HT1080 (cell line): ENCODE measurements at places on chromosomes 4 and X. TPM values are rescaled to one million over a fixed set of nuclear protein-coding genes. Genes with fewer than 3 reads are reported as not detected.

- DNase-seq: peak; percentile 50
Measured at GRCh38 chr4:89482251-89482650, 174.7 kb upstream of the GPRIN3 start.

DNA sequence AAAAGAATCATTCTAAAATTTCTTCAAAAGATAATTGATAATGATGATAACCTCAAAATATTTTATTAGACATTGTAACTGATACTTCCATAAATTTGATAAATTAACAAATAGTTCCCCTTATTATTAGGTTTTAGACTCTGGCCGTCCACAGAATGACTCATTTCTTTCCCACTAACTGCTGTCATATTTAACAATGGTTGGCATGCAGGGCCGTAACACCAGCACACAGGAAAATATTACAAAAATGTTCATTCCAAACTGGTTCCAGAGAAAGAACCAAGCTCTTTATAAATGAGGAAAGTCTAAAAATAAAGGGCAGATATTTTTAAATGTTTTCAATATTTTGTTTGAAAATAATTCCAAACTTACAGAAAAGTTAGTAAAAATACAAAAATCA lies 28.2 kb downstream of the WDFY3 start:
- peak; percentile 37 for DNase-seq

DNA sequence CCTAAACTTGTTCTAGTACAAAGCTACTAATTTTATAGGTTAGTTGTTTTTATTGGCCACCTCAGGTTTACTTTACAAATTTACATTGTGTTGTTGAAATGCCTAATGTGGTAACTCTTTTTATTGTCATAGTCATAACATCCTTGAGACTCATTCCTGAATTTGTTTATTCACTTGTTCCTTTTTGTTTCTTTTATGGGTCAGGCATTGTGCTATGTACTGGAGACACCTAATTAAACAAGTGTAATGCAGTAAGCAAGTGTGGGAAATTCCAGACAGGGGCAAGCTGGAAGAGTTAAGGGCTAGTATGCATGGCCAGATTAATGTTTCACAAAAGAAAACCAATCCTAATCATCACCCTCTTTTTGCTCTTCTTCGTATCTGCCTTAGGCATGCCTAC lies 30.5 kb upstream of the TTC29 start:
- no peak for DNase-seq

DNA sequence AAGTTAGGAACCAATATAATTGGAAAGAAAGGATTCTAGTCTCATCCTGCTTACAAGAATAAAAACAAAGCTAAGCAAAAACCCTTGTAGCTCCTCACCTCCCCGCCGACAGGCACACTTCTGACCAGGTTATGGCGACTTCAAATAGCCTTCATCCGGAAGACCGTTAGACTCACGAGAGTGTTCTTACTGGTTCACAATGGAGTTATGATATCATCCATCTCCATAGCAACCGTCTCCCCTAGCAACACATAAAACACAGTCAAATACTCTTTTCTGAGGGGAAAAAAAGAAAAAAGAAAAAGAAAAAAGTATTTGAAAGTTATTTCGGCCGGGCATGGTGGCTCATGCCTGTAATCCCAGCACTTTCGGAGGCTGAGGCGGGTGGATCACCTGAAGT lies at the start of gene IL13RA2:
TSS of gene IL13RA2 (minus strand) at position 162 of the 400 bp plus-strand sequence. CDS start 347 bp downstream, outside the sequence.
- no peak for DNase-seq

GRCh38 chrX:63934160-63934559 lies 149.1 kb upstream of the ARHGEF9 start:
- no peak for DNase-seq

GRCh38 chr4:2318885-2319284 lies 57.0 kb upstream of the MXD4 start:
- no peak for DNase-seq

DNA sequence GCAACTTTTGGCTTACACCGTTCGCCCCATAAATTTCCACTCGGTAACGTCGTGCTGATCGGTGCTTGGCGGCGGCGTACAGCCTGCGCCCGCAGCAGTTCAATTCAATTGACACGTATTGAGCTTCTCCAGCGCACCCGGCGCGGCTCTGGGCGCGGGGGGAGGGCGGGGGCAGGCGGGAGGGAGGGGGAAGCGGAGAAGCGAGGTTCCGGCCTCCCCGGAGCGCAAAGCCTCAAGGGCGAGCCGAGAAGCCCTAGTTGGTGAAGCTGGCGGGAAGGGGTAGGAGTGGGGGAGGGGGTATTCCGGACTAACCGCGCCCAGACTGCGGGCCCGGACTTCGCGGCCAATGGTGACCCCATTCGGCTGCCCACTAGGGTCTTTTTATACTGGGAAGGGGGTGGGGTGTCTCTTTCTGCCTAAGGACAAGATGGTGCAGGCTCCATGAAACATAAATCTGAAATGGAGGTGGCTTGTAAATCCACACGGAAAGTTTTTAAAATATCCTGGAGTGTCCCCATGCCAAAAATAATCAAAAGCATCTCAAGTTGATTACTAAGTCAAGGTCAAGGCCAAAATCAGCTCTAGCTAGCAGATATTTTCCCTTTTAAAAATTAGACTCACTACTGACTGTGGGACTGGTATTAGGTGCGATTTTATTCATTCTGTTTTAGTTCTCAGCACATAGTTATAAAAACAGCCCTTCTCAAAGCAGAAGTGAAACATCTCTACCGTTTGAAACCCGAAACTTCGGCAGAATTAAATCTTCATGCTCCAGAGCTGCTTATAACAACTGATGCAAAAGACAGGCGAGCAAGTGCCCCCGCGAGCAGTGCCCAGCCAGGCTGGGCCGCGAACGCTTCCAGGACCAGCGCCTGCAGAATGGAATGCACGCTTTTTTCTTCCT lies 1.5 kb upstream of the BCOR start:
- peak; percentile 41 for DNase-seq

GRCh38 chrX:153881281-153881680 lies 4.7 kb downstream of the L1CAM start:
- no peak for DNase-seq

DNA sequence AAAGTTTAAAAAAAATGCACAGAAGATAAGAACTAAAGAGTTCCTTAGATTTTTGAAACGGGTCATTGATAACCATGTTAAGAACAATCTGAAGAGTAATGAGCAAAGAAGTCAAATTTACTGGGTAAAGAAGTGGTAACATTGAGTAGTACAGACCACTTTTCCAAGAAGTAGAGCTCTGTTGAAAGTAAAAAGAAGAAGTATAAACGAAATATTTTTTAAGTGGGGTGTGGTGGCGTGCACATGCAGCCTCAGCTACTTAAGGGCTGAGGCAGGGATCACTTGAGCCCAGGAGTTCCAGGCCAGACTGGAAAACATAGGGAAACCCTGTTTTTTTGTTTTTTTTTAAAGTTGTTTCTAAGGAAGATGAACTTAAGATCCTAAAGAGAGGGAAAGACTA lies 68.5 kb downstream of the UBA6 start:
- DNase-seq: no peak

Gene GJB1
- not detected in 2 replicates for total RNA-seq

DNA sequence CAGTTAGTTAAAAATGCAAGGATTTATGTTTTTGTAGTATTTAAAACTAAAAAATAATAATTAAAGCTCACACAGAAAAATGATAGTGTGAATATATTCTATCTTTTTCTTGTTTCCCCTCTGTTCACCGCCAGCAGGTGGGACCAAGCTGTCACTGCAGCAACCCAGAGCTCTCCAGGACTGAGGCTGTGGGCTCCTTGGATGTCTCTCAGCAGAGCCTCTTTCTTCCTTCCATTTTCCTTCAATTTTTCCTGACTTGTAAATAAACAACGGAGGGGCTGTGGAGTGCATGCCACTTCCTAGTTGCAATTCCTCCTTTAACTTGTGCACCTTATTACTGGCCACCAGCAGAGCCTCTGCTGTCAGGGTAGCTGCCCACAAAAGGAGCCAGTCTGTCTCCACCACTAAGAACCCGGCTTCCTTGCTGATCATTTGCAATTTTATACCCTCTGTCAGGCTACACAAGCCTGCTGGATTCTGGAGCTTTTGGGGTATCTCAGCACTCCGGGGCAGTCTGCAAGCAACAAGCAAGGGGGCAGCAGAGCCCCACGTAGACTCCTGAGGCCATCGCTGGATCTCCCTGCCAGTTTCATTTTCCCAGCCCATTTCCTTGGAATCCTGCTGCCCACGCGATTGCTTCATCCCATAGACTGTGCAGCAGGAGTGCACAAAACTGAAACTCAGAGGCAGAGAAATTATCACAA lies 1467.4 kb downstream of the C4orf33 start:
- DNase-seq: peak; percentile 87

Gene NAA10
- 182 and 213 TPM in 2 replicates for total RNA-seq

GRCh38 chr4:2036866-2037265 lies 22.3 kb upstream of the NAT8L start:
- DNase-seq: no peak

DNA sequence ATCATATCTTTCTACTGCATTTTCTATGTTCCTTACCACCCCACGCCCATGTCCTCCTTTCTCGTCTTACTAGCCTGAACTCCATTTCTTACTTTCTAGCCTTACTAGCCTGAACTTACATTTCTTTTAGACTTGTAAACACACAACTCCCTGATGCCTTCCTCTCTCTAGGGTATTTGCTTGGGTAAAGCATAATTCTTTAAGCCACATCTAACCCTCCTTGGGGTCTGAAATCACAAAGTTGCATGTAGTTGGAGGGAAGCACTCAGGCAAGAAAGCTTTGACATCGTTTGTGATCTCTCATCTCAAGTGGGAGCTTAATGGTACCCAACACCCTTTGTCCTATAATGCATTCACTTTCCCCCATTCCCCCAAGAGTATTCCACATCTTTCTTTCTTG lies 124.4 kb downstream of the SPOCK3 start:
- no peak for DNase-seq

DNA sequence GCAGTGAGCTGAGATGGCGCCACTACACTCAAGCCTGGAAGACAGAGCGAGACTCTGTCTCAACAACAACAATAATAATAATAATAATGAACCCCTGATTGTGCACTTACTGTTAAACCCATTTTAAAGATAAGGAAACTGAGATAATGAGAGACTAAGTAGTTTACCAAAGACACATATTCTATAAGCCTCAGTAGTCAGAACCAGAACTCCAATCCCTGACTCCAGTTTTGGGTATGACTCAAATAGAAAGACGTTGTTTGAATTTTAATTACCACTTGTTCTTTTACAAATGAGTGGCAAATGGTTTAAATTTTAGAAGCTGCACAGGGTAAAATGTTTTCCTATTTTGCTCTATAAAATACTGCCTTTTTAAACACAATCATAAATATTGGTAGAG lies 37.4 kb downstream of the ACSL4 start:
- DNase-seq: no peak

- no peak for DNase-seq
Measured at GRCh38 chr4:152949930-152950329, 13.8 kb downstream of the FHDC1 start.

DNA sequence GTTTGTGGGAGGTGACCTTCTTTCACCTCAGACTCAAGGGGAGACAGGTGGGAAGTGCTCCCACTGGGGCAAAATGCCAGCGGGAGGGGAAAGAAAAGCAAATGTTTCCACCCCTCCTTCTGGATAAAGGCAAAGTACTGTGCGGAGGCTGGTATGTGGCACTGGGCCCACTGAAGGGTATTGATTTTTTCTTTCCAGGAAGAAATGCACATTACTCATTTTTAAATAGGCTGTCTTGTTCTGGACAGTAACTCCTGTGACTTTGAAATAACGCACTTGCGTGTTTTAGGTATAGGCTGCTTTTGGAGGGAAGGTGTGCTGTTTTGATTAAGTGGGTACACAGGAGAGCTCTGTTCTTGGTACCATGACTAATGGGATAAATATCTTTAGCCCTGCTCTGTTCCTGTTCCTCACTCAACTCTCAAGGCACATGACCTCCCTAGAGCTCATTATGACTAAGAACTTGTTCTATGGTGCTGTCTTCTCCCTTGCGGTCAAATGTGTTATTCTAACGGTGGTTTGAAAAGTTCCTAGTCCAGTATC lies 40.7 kb upstream of the MBTPS2 start:
- peak; percentile 95 for DNase-seq

Gene BEX2
- 2.0 and 2.9 TPM in 2 replicates for total RNA-seq

Gene GRPR
- total RNA-seq: not detected in 2 replicates

DNA sequence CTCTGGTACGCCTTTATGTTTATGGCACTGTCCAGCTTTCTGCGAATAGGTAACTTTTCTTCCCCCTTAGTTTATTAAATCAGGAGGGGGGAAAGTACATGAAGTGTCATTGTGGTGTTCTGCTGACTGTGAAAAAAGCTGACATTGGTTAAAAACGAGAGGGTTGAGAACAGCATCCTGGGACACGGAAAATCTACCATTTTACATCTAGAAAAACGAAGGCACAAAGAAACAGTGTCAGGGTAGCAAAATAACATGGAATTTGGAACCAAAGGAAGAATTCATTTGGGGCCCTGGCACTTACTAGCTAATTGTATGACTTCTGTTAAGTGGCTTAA lies 1.2 kb upstream of the AMOT start:
- DNase-seq: no peak

- no peak for DNase-seq
Measured at GRCh38 chr4:47720787-47721186, 117.1 kb downstream of the CORIN start.

Gene SPANXN3
- 1.1 and 2.4 TPM in 2 replicates for total RNA-seq

Gene ARAP2
- 2.2 and 2.8 TPM in 2 replicates for total RNA-seq

DNA sequence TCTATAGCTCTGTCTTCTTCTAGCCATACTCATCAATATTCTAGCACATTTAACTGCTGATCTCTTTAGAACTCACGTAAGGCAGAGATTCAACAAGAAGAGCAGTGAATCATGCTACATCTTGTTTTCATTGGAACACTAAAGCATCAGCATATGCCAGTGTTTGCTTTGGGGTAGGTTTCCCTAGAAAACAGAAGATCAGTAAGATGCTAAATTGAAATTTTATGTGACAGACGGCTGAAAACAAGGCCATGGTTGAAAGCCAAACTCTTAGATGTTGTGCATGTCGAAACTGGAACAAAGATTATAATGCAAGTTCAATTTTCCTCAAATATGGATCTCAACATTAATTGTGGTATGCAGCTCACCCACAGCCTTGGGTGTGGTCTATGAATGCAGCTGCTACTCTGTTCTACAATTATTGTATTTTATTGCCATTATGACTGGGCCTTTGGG lies 107.6 kb downstream of the PDLIM5 start:
- no peak for DNase-seq

DNA sequence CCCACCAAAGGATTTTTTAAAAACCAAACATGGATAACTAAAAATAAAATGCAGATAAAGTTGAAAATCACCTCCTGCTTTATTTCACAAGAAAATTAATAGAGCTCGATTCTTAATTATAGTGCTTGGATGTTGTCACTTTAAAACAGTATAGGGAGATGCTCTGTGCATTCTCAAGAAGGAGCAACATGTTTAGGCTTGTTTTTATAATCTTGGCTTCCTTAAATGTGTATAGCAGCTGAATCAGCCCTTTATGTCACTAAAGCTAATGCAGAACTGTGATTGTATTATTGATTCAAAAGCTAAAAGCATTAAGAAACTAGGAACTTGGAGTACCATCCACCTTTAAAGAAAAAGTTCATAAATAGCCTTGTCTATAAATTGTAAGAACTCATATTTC lies 12.9 kb downstream of the UTP3 start:
- DNase-seq: no peak

GRCh38 chr4:184628103-184628502 lies 21.1 kb downstream of the CASP3 start:
- DNase-seq: peak; percentile 27
